ENCODE measurements at places on chromosomes 12 and 14.

DNA sequence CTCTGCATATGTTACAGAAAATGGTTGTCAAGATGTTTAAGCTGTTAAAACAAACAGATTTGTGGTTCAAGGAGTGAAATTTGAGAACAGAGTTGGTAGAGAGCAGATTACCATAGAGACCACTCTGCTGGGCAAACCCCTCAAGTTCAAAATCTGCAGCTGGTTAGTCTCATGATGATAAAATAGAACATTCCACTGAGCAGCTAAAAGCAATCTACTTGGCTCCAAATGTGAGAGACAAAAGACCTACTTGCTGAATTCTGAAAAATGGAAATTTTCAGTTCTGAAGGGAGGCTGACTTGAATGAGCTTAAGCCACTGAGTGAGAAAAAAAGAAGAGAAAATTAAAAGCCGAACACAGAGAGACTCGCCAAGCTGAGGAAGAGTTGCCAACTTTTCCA is 519.3 kb downstream of the NOVA1 start:
- no peak for DNase-seq

DNA sequence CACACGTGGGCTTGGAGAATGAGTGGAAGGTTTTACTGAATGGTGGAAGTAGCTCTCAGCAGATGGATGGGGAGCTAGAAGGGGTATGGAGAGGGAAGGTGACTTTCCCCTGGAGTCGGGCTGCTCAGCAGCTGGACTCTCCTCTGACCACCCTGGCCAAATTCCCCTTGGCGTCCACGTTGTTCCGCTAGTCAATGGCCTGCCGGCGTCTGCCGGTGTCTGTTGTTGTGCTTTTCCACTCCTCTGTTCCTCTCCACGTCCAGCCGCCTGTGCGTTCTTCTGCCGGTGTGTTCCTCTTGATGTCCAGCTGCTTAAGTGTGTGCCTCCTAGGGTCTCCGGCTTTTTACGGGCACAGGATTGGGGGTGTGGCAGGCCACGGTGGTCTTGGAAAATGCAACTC is 203.5 kb downstream of the MYRFL start:
- DNase-seq = no peak

DNA sequence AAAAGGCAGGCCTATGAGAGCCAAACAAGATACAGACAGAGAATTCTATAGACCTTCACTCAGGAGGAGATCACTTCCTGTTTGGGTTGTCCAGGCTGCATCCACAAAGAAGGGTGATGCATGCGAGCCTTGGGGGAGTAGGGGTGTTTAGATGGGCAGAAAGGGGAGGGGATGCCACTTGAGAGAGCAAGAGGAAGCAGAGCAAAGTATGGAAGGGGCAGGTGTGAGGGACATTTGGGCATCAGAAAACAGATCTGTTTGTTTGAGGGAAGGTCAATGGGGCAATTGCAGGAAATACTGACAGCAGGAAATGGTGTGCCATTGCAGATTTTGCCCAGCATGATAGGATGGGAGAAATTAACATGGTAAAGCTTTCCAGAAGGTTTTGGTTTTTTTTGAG is 146.4 kb upstream of the FOXN3 start:
- DNase-seq = no peak

GRCh38 chr14:24861083-24861630 is 188.8 kb downstream of the STXBP6 start:
- no peak for DNase-seq

DNA sequence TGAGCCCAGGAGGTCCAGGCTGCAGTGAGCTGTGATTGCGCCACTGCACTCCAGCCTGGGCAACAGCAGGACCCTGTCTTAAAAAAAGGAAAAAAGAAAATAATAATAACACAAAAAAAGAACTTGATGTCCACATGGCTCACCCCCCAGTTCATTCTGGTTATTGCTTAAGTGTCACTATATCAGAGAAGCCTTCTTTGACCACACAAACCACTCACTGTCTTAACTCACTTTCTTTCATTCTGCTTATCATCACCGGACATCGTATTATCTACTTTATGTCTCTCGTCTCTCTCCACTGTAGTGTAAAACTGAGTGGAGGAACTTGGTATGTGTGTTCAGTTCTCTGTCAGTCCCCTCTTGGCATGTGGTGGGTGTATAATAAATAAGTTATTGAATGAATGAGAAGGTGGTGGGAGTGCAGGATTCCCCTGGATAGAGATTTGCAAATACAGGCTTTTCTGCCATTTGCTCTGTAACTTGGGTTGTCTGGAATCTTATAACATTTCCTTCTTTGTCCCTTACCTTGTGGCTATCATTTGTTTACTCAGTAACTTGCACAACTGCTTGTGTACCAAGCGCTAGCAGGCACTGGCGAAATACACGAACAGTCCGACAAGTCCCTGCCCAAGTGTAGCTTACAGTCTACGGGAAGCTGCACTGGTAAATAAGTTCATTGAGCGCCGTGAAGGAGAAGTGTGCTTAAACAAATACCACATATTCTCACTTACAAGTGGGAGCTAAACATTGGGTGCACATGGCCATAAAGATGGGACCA is 86.6 kb upstream of the TRAF3 start:
- no peak for DNase-seq

DNA sequence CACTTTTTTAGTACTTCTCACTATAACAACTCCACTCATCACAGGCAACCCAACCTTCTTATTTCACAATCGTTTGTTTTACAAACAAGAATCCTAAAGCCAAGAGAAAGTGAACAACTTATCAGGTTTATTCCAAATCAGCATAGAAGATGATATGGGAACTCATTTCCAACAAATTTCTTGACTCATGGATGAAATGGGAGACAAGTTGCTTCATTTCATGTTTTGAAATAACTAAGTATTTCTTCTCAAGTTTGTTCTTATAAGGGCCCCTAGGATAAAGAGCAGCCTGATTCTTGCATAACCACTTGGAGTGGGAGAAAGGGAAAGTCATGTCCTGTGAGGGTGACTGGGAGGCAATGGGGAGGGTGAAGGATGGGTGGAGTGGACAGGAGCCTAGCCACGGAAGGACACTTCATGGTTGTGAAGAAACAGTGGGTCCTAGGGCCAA is 168.3 kb downstream of the DUSP6 start:
- no peak for DNase-seq

- DNase-seq = no peak
Observed at GRCh38 chr12:43011383-43011926, 421.9 kb upstream of the PRICKLE1 start.

Data from ACHN (cell line).